ENCODE measurements at places on chromosomes 16 and 17.

GRCh38 chr16:5925850-5926249, 828.3 kb upstream of the EEF2KMT start:
- DNase-seq, result no peak

DNA sequence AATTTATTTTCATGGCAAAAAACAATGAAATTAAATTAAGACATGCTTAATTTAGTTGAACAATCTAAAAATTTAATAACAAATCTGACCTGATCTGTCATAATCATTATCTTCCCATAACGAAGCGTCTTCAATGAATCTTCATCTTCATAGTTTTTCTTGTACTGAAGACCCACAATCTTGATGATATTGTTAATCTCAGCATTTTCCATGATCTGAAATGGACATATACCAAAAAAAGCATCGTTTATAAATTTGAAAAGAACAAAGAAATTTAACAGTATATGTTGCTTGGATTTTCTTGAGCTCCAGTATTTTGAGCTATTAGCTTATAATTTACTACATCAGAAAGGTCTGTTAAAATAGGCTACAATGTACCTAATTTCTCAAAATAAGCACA, 10.2 kb downstream of the TOP2A start:
- no peak for DNase-seq

- no peak for DNase-seq
Measured at GRCh38 chr17:30220414-30220813, 15.1 kb downstream of the SLC6A4 start.

DNA sequence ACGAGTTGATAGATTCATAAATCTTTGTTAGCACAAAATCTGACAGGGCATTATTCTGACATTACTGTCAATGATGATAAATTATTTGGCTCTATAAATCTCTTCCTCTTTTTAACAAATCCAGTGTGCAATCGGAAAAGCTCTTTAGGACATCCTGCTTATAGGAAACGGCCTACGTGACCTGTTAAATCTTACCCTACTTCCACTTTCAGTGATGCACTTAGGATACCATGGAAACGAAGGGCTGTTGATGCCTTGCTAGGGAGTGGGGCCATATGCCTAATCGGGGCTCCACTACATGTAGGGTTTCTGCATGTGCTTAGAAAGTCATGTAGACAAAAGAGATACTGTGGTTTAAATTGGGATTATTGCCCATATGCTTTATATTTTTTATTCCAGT, 27.2 kb downstream of the ZNF594 start:
- no peak for DNase-seq

DNA sequence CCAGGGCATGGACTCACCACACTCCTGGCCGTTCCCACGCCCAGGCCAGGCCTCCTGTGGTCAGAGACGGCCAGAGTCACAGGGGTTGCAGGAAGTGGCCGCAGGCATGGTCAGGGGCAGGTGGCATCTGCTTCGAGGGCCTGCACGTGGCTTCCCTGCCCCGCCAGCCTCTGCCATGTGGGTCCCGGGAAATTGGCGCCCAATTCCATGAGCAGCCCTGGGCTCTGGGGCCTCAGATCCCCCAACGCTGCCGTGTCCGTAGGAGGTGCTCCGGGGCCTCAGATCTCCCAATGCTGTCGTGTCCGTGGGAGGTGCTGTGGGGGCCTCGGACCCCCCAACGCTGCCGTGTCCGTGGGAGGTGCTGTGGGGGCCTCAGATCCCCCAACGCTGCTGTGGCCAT, 9.7 kb upstream of the SSTR5 start:
- DNase-seq, result no peak

DNA sequence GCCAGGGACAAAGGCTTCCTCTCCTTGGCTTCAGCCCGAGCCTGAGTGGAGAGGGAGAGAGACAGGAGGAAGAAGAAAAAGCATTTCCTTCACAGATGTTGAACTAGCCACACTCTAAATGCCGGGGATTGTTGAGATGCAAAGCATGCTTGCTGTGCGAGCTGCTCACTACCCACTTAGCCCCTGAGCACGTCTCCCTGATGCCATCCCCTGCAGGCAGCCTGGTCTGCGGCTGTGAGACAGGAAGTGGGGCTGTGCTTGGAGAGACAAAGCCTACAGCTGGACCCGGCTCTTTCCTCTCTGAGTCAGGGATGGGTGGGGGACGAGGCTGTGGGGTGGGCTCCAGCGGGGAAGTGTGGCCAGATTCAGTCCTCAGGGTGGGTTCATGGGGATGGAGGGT, 13.7 kb downstream of the WNT9B start:
- peak; percentile 83 for DNase-seq

GRCh38 chr16:68752602-68753001, 15.5 kb downstream of the CDH1 start:
- no peak for DNase-seq

GRCh38 chr17:47801906-47802305, 19.7 kb downstream of the OSBPL7 start:
- no peak for DNase-seq

GRCh38 chr16:88746506-88746905, 38.5 kb downstream of the PIEZO1 start:
- no peak for DNase-seq

DNA sequence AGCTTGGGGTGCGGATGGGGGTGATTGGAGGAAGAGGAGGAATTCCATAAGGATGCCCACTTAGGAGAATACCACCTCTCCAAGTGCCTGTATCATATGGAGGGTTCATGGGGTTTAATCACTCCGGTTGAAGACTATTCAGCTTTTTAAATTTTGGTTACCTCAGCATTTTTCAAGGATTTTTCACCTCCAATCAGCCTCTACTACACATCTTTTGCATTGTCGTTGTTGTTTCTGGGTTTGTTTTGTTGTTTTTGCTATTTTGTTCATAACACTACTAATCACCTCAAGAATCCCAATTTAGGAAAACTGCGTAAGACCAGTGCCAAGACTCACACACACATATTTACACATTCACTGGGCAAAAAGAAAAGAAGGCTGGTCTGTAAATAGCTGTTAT, 619.5 kb upstream of the CDH5 start:
- no peak for DNase-seq

GRCh38 chr17:28858801-28859355, 4.1 kb downstream of the ERAL1 start:
- no peak for DNase-seq

- no peak for DNase-seq
Measured at GRCh38 chr17:80465327-80465974, 11.0 kb downstream of the NPTX1 start.

GRCh38 chr17:38565853-38566665, 39.7 kb downstream of the SRCIN1 start:
- no peak for DNase-seq

DNA sequence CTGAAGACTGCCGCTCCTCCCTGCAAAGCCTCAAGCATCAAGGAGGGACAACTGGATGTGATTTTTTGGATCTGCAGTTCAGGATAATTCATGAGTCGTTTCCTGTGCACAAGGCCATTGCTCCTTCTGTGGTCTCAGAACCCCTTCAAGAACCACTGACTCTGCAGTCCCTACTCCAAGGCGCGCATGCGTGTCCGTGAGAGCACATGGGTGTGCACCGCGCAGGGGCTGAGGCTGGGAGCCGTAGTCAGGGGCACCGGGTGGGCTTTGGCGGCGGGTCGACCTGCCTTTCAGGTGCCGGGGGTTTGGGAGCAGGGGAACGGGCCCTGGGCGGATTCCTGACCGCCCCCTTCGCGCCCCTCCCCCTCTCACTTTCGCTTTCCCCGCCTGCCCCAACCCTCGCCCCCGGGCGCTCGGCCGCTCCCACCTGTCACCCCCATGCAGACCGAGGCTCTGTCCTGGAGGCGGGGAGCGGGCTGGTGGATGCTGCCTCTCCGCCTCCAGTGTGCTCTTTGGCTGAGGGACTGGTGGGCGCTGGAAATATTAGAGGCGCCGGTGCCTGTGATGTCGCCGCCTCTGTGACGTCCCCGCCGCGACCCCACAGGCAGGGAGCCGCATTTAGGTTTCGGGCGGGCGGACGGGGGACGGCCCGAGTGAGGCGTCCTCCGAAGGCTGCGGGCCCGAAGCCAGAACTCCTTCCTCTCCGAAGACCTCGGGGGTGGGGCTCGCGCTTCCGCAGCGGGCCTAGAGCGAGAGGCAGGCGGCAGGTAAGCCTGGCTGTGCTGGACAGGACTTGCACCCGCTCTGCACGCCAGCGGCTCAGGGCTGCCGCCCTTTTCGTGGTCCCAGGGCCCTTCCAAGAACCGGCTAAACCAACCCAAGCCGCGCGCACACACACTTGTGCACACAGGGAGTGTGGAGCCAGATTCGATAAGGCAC, at the start of gene SPATA32:
TSS of gene SPATA32 (minus strand) at position 518 of the 939 bp plus-strand sequence. CDS start at position 440, 78 bp downstream.
- DNase-seq, result peak; percentile 42

DNA sequence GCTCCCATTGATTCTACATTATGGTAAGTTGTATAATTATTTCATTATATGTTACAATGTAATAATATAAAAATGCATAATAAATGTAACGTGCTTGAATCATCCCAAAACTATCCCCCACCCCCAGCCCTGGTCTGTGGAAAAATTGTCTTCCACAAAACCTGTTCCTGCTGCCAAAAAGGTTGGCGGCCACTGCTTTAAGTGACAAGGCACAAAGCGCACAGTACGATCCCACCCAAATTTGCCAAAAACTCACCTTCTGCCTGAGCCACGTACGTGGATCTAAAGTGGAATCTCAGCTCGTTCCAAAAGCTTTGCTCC, 14.5 kb downstream of the CYB561 start:
- DNase-seq, result no peak

GRCh38 chr17:55433629-55434422, 12.2 kb upstream of the MMD start:
- no peak for DNase-seq

DNA sequence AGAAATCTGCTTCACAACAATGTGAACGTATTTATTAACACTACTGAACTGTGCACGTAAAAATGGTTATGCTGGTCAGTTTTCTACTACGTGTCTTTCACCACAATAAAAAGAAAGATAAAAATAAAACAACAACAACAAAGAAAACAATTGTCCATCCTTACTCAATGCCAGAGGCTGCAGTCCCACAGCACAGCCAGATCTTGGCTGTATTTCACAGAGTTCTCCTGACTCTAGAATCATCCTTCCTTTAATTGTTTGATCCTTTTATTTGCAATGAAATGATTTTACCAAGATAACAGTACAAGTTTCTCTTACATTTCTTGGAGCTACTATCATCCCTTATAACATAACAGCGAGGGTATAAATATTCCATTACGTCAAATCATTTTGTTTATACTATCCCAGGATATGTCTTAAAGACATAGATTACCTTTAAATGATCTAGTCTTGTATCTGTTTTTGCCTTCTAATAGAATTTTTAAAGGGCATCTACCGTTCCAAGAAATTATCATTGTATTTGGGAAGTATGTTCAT, 103.3 kb downstream of the SLC39A11 start:
- no peak for DNase-seq

DNA sequence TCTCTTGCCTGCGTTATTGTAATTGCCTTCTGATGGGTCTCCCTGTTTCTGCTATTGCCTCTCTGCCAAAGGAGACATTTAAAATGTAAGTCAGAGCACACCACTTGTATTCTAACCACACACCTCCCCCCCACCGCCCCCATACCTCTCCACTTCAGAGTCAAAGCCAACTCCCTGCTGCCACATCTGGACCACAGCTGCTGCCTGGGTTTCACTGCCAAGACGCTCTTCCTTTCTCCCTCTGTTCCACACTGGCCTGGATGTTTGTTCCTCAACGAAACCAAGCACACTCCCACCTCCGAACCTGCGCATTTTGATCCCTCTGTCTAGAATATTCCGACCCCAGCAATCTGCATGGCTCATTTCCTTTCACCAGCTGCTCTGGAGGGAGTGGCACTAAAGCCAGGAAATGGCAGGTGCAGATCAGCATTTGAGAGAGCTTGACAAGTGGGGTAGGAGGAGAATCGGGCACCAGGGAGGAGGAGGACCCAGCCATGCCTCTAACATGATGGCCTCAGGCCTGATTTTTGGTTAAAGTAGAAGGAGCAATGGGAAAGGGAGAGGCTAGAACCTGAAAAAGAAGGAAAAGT, 92.4 kb upstream of the HS3ST2 start:
- no peak for DNase-seq

GRCh38 chr16:83059237-83059636, 432.5 kb downstream of the CDH13 start:
- DNase-seq, result no peak

DNA sequence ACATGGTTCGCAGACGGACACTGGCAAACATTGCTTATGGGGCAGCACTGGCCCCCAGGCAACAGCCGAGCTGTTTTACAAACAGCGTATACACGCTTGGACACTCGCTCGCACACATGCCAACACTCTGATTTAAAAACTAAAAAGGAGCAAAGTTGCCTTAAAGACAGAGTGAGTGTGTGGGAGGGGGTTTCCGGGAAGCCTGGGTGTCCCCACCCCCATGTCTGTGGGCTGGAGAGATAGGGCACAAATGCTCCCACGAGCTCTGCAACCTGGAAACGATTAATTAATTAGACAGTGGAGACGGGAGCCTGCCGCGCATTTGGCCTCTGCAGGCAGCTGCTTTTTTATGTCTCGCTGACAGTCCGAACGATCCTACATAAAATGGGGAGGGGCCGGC, 107.9 kb upstream of the ZNF469 start:
- no peak for DNase-seq

- DNase-seq, result no peak
Measured at GRCh38 chr17:73285916-73286862, 24.5 kb upstream of the CPSF4L start.

DNA sequence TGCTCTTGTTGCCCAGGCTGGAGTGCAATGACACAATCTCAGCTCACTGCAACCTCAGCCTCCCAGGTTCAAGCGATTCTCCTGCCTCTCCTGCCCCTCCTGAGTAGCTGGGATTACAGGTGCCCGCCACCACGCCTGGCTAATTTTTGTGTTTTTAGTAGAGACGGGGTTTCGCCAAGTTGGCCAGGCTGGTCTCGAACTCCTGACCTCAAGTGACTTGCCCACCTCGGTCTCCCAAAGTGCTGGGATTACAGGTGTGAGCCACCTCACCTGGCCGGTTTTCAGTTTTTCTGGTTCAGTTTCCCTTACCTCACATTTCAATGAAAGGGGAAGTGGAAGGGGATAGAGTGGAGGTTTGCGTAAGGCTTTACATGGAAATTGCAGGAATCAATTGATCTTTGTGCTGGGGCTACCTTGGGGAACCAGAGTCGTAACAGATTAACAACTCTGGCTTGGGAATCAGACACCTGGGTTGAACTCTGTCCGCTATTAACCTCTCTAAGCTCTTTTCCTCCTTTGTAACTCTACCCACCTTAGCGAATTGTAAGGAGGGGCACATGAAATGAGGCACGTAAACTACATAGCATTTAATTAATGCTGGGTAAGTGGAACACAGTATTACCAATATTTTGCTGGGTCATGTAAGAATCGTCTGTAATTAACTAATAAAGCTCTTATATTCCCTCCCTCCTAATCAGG, 3.2 kb downstream of the MPV17L start:
- DNase-seq, result no peak

DNA sequence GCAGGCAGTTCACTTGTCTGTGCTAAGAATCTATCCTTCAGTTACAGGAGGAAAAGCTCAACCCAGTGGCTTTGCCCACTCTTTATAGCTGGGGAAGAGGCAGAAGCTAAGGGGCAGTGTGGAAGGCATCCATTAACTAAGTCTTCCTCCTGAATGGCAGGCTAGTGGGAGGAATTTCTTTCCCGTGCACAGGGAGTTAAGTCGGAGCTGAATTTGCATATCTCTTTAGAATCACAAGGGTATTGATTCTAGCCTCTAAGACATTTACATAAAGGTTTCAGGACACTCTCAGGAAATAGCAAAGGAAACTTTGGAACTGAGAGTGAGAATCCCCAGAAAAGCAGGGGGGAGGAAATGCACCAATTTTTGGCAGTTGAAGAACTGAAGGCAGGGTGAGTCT, 245.6 kb downstream of the CA10 start:
- no peak for DNase-seq

- DNase-seq, result no peak
Measured at GRCh38 chr17:54404259-54404658, 496.4 kb upstream of the TOM1L1 start.

- no peak for DNase-seq
Measured at GRCh38 chr17:63647065-63647725, 25.0 kb downstream of the MAP3K3 start.

Data from Kasumi-1 (cell line).